NCI-H1930 (cell line): ENCODE measurements at places on chromosomes 2 and 18.

GRCh38 chr2:48221846-48222516 lies 308.0 kb upstream of the STON1 start:
- no peak for DNase-seq

DNA sequence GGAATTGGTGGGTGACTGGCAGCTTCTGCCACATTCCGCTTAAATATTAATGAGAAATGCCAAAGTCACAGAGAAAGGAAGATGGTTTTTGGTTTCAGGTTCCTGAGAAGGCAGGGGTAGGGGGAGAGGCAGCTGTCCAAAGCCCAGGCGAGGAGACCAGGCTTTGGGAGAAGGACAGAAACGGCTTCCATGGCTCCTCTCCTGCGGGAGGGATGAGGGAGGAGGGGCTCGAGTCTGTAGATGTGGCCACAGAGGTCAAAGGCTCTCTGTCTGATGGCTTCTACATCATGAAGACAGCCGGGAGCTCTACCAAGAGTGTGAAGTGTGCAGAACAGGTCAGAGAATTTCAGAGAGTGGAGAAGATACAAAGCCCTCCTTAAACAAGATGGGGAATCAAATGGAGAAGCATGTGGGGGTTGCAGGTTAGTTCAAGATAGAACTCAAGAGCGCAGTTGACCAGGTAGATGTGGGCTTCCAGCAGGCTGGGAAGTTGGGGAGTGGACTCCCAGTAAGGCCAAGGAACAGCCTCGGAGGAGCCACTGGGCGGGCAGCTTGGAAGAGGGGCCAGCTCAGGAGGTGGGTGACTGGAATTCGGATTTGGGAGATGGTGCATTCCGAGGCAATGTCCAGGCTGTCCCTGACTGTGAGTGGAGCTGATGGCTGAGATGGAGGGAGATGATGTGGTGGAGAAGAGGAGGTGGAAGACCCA lies 23.8 kb upstream of the HPCAL1 start:
- no peak for DNase-seq

- DNase-seq = no peak
Measured at GRCh38 chr2:197340591-197340990, 30.0 kb upstream of the ANKRD44 start.

DNA sequence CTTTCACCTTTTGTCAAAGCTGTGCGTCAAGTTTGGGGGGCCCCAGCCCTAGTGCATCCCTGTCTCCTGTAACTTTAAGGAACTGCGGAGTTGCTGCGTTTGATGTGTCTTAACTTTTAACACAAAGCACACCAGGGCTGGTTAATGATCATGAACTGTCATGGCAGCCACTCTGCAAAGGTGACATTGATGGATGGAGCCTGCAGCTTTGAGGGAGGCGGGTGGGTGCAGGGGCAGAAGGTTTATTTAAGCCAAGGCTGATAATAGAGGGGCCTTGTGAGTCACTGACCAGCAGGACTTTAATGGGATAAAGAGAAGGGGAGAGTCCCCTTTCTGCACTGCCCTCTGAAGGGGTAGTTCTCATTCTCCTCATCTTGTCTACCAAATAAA lies 190.2 kb upstream of the GATA6 start:
- no peak for DNase-seq

DNA sequence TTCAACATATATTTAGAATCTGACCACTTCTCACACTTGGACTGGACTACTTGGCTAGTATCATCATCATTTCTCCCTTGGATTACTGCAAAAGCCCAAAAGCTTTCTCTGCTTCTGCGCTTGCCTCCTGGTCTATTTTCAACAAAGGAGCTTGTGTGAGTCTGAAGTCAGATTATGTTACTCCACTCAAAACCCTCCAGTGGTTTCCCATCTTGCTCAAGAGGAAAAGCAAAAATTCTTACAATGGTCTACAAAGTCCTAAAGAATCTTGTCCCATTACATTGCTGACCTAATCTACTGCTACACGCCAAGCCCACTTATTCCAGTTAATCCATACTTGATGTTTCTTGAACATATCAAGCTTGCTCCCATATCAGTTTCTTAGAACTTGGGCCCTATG lies 9.6 kb downstream of the PREPL start:
- DNase-seq = no peak

DNA sequence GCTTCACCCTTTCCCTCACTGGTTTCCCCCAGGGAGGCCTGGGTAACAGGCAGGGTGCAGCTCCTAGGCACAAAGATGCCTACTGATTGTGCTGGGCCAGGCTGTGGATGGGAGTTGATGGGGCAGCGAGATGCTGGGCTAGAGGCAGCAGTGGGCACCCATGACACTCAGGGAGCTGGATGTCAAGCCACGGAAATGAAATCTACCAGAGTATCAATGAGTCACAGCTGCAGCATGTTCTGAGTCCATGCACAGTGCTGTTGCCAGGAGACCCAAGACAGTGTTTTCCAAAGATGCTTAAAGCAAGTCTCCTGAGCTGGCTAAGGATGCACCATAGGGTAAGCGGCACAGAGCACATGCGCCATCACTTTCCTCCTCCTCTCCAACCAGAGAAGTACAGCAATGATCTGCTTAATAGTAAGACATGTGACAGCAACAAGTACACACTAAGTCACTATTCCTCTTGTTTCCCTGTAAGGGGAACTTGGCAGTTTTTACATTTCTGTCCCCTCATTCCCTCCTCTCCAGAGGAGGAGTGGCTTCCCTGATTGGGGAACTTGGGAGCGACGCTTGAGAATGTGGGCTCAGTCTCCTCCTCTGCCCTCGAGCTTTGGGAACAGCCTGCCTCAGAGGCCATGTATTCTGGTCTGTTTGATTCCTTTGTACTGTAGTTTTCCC lies 57.2 kb downstream of the CDC42EP3 start:
- DNase-seq = no peak

DNA sequence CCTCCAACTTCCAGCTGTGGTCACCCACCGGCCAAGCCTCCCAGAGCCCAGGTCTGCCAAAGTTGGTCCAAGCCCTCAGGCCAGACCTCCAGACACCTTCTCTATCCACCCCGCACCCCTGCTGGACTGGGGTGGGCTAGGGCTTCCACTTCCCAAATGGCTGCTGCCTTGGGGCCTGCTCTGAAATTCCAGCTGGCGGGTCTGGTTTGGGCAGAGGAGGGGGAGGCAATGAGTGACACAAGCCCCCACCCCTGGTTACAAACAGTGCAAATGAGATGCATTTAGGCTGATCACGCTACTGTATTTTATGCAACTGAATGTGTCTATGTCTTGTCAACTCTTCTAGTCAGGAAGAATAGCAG lies 14.6 kb downstream of the POU3F3 start:
- DNase-seq = no peak

DNA sequence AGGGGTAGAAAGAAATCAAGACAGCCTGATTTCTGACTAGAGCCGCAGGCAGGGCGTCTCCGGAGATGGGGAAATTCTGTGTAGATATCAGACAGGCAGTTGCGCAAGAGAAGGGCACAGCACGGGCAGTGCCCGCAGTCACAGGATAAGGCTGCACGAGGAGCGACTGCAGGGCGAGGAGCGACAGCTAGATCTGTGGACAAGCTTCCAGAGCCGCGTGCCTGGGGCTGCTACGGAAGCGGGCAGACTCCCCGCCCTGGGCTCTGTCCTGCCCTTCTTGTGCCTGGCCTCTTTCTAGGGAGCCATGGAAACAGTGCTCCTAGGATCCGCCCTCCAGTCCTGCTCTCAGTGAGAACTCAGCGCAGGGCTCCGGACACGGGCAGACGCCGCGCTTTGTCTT lies 12.6 kb downstream of the MC5R start:
- no peak for DNase-seq

DNA sequence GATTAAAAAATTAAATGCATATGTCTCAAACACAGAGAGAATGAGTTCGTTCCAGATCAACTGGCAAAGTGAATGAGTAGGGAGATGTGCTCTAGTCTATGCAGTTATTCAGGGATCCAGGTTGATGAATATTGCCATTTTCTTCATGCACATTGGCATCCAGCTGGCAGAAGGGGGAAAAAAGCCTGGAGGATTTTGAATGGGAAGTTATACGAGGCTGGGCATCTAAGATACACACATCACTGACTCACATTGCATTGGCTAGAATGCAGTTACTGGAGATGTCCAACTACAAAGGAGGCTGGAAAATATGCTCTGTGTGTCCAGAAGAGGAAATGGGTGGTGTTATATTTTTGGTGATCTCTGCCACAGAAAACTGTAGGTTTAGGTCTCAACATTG lies 270.9 kb upstream of the FIGN start:
- DNase-seq = no peak

GRCh38 chr2:227884511-227884947 lies 13.1 kb downstream of the DAW1 start:
- DNase-seq = no peak

GRCh38 chr2:232405943-232406510 lies 617 bp upstream of the ALPG start:
- DNase-seq = no peak
